ENCODE measurements at places on chromosomes 7 and 10.

- DNase-seq: no peak
Observed at GRCh38 chr10:110505130-110505770, 7.5 kb downstream of the DUSP5 start.

GRCh38 chr10:85105614-85106255 is 777.3 kb downstream of the CCSER2 start:
- DNase-seq: no peak

DNA sequence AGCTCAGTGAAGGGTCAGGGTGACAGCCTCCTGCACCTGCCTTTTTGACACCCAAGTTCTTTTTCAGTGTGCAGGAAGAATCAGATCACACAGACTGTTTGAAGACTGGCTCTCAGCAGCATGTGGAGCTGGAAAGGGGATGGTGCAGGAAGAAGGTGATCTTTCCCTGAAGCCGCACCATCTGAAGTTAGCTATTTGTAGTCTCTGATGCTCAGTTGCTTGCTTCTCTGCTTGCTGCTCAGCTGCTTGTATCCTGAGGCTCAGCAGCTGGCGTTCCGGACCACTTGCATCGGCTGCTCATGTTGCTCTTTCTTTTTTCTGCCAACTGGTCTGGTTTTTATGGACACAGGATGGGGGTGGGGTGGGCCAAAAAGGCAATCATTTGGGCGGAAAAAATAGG is 15.8 kb upstream of the DNMBP start:
- DNase-seq: no peak

DNA sequence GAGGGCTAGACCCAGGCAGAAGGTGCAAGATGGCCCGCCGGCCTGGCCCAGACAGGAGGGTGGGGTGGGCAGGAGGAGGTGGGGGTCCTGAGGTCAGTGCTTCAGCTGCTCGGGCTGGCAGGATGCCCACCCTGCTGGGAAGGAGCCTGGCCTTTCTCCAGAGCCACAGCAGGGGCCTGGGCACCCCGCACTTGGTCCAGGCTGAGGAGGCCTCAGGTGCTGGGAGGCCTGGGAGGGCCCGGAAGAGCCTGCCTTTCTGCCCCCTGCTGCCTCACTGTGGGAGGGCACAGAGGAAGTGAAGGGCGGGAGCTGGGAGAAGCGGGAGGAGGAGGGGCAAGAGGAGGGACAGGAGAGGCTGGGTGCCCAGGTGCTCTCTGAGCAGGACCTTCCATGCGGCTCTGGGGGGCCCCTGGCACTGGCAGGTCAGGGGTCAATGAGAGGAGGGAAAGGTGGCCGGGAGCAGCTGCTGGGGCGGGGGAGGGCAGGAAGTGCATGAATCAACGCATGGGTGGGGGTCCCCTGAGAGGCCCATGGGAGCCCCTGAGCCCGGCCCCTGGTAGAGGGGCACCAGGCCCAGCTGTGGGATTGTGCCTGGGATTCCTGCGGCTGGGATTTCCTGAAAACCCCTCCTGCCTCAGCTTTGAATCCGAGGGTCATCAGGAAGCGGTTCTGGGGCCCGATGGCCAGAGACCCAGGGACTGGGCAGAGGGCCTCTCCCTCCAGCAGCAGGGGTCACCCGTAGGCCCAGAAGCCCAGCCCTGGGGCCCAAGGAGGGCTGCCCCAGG is 49.9 kb downstream of the PWWP2B start:
- peak; percentile 74 for DNase-seq

GRCh38 chr7:26370011-26370410 is 78.3 kb downstream of the SNX10 start:
- DNase-seq: peak; percentile 31

GRCh38 chr10:62934258-62934657 is 118.1 kb upstream of the EGR2 start:
- no peak for DNase-seq

- no peak for DNase-seq
Observed at GRCh38 chr7:132249256-132249971, 326.9 kb downstream of the PLXNA4 start.

DNA sequence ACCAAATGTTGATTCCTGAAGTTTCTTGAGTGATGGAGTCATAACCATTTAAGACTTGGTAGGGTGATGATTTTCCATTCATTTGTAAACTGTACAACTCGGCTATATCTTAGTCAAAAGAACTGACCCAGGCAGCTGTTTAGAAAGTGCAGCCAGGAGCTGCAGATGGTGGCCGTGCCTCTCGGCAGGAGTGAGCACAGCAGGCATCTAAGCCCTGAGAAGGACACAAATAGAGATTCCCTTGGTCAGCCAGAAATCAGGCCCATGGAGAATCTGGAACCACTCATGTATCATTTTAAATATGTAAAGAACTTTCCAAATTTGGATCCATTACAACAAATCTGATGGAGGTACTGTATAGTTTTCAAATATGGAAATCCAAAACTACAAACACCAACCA is 177.0 kb upstream of the AKR1E2 start:
- no peak for DNase-seq

- DNase-seq: no peak
Observed at GRCh38 chr10:112584276-112584675, 137.3 kb downstream of the VTI1A start.

DNA sequence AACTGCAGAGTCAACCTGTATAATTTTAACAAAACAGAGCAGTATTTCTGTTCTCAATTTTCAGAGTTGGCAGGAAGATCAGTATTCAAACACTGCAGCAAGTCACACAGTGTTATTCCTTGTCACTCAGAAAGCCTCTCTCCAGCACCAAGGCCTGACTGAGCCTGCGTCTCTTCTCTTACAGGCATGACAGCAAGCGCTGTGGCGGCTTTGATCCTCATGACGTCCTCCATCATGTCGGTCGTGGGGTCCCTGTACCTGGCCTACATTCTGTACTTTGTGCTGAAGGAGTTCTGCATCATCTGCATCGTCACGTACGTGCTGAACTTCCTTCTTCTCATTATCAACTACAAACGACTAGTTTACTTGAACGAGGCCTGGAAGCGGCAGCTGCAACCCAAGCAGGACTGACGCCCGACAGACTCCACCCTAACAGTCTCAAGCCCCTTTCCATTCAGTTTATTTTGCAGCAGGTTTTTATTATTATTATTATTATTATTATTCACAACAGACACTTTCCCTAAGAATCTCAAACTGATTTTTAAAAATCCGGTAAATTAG is 28.0 kb downstream of the GUSB start:
- no peak for DNase-seq

GRCh38 chr7:108293149-108293612 is 163.0 kb upstream of the LAMB4 start:
- DNase-seq: no peak

GRCh38 chr10:93299195-93299594 is 182.9 kb downstream of the MYOF start:
- DNase-seq: no peak

- no peak for DNase-seq
Observed at GRCh38 chr7:69002416-69002815, 595.9 kb upstream of the AUTS2 start.
